AG04450 (cell line): ENCODE measurements at places on chromosomes 16 and 17.

DNA sequence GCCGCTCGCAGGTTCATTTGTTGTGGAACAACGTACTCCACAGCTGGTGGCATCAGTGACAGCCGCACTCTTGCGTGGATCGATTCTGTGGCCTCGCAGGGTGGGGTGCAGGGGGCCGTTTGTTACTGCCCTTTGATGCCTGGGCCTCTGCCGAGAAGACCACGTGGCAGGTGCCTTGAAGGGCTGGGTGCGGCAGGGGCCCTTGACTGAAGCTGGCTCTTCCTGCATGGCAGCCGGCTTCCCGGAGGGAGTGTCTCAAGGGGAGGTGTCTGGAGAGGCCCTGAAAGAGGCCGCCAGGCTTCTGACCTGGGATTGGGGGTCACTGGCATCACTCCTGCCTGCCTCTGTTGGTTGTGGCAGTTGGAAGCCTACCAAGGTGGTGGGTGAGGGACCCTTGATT, 43.8 kb downstream of the TBCD start:
- no peak for DNase-seq

DNA sequence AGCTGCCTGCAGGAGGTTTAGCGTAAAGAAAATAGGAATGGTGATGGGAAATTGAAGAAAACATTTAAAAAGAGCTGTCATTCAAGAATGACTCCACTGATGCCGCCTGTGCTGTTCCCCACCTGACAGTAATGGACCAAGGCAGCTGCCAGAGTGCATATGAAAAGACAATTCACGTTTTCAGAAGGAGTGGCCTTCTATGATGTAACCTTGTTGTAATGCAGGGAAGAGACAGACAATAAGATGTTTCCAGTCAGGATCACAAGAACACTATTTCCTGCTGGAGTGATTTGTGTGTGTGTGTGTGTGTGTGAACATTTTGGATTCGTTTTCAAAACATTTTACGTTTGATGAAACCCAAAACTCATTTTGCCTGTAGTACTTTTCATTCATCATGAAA, 203.7 kb downstream of the LGALS9B start:
- DNase-seq: no peak

DNA sequence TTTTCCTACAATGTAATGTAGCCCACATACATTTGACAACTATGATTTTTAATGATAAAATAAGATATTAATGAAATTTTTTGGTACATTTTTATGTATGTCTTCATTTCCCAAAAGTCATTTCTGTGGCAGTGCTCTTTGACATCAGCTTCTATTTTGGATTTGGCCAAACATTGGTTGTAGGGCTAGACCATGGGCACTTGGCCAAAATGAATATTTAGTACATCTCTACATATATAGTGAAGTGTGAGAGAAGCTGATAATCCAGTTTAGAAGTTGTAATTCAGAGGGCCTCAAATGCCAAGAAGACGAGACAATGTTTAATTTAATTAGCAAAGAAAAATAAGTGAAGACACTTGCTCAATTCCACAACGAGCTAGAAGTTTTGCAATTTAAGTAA, 724.9 kb upstream of the SOX9 start:
- no peak for DNase-seq

DNA sequence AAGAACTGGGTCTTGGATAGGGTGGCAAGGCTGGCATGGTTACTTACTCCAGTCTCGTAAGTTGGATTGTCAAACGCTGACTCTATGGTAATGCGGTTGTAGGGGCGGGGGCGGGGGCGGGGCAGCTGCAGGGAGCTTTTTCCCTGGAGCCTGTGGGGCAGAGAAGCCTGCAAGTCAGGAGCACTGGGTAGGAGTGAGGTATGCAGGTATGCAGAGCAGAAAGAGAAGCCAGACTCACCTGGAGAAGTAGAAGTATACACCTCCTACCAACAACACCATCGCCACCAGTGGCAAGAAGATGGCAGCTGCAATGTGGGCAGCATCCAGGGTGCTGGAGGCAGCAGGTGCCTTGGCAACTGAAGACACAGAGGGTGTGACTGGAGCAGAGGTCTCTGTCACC, 4.8 kb upstream of the PHF12 start:
- no peak for DNase-seq

DNA sequence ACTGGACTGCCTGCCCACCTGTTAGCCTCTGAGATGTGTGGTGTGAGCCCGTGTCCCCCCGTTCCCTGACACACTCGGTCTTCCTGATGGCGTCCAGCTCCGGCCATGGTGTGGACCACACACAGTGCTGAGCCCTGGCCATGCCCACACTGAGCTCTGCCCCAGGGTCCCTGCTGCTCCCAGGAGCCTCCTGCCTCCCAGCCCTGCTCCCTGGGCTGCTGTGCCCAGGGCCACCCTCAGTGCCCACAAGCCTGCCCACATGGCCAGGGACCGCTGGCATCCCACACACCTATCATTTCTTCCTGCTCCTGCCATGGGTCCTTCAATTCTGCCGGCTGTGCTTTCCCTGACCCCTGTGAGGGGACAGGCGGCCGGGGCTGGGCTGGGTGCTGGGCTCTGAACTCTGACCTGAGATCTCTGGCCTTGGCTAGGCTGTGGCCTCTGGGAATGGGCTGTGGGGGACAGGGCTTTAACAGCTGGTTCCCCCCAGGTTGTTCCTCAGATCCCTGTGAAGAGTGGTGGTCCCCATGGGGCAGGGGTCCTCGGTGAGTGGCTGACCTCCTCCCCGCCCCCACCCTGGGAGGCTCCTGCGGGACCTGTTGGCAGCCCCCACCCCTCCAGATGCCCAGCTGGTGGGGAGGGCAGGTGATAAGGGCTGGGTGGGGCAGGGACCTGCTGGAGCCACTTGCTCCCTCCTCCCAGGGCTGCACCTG, 4.0 kb downstream of the CEMP1 start:
- no peak for DNase-seq
